ENCODE measurements at places on chromosomes 12 and 14.

DNA sequence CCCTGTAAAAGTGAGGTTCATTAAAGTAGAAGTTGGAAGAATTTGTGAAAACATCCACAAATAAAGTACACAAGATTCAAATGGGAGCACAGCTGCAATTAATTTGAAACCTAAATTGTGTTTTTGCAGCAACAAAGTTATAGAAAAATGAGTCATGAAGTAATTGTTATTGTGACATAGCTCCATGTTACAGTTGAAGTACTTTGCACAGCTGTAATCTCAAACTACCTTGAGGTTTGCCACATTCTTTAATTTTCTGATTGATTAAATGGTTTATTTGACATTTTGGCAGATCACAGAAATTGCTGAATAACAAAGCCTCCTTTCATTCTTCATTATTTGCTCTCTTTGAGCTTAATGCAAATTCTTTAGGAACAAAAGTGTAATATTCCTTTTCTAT, 111.3 kb downstream of the RMST start:
- no peak for DNase-seq

DNA sequence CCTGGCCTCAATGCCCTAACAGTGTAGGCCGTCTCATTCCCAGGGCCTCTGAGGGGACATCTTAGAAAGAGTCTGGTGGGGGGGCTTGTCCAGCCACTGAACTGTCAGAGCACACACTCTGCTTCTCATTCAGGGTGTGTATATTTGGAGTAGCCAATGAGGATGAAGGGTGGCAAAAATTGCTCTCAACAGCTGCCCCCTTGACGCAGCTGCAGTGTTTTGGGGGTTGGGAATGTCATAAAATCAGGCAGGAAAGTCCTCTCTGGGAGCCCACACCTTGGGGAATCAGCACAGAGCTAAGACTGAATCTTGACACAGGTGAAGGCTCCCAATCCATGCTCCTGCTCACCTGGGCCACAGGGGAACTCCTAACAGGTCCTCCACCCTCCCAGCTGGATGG, 1.5 kb downstream of the RASAL1 start:
- no peak for DNase-seq

DNA sequence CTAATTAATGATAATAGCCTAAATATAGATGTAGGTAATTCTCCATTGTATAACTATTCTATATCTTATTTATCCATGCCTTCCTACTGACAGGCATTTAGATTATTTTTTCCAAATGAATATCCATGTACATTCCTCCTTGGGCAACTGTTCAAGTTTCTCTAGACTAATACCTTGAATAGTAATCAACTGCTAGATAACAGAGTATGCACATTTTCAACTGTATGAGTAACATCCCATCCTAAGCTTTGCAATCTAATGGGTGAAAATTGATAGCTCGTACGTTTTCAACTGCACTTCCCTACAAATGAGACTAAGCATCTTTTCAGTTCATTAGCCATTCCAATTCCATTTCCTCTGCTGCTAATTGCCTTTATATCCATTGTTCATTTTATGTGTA, 37.0 kb downstream of the YAF2 start:
- no peak for DNase-seq

DNA sequence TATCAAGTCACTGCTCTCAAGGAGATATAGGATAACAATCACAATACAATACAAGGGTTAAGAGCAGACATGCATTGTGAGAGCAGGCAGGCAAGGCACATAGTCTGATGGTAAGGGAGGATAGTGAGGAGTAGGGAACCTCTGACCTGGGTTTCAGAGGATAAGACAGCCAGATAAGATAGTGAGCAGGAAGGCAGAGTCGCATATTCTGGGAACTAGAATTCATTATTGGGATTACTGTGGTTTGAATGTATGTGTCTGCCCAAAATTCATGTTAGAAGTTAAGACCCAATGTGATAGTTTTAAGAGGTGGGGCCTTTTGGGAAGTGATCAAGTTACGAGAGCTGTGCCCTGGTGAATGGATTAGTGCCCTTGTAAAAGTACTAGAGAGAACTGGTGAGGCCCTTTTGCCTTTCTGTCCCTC, 14.4 kb upstream of the ATF1 start:
- DNase-seq: no peak

DNA sequence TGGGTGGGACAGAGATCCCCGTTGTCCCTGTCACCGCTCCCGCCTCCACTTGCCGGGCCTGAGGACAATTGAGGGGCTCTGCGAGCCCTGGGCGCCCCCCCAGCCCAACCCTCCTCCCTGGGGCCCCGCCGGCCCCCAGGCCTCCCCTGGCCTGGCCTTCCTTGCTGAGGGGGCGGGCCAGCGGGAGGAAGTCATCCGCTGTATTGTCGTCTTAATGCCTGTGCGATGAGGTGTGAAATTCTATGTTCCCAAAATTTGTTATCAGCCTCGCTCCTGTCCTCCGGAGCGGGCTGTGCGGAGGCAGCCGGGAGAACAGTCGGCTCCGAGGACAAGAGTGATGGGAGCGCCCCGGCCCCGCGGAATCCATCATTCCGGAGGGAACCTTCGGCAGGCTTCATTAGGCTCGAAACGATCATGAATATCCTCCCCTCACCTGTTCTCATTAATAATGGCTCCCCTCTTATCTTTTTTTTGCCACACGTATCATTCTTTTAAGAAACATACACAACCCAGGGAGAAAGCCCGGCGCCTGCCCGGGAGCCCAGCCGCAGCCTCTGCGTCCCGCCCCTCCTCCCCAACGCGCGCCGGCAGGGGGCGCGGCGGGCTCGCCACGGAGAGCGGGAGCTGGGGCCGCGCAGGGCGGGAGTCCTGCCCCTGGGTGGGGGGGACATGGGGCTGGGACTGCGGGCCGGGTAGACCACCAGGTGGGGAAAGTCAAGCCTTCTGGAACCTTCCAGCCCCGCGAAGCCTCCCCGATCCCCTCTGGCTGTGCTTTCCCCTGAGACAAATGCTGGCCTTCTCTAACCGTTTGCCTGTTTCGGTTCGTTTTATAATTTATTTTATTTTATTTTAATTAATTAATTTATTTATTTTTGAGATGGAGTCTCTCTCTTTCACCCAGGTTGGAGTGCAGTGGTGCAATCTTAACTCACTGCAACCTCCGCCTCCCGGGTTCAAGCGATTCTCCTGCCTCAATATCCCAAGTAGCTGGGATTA, 17.1 kb upstream of the DLK1 start:
- DNase-seq: peak; percentile 89

DNA sequence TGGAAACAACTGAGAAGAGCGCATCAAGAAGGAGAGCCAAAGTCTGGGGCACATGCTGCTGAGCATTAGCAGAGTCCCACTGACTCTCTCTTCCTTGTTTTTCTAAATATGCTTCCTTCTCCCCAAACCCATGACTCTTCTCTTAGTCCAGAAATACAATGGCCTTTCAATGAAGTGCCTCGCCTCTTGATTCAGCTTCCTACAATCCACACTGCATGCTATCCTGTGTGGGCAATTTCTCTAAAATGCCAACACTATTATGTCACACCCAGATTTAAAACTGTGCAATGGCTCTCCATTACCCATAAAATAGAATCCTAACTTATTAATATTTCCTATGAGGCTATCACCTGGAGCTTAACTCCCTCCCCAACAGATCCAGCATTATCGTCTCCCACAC, 198.6 kb downstream of the RPAP3 start:
- no peak for DNase-seq

DNA sequence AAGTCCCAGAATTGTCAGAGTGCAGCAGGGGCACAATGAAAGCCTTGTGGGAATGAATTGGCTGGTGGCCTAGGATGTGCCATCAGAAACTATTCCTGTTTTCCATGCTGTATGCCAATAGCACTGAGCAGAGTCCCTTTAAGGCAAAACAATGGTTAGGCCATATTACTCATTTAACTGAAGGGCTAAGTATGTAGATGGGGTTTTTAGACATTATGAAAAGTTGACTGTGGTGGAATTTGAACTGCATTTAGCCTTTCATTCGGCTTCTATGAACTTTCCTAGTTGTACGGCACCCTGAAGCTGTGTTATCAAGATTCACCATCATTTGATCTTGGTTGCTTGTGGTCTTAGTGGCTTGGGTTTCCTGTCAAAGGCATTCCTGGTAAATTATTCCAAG, 24.8 kb downstream of the IL26 start:
- DNase-seq: no peak

GRCh38 chr12:10718279-10718821, 4.8 kb downstream of the YBX3 start:
- no peak for DNase-seq

DNA sequence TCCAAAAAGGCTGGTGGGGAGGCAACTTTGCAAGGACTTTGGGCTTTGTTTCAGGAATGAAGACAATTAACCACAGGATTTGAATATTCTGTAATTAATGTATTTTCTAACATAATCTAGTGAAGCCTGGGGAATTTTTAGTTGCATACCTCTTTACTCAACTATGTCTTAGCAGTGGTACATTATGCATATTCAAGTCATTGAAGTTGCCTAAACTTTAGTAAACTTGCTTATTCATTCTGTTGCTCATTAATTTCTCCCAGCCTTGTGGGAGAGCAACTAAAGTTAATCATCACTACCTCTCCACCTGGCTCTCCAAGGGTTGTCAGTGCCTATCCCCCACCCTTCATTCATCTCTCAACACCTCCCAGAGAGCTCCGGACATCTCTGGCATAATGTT, 54.2 kb downstream of the IFNG-AS1 start:
- no peak for DNase-seq

GRCh38 chr12:118035190-118036041, 18.9 kb downstream of the RFC5 start:
- no peak for DNase-seq

DNA sequence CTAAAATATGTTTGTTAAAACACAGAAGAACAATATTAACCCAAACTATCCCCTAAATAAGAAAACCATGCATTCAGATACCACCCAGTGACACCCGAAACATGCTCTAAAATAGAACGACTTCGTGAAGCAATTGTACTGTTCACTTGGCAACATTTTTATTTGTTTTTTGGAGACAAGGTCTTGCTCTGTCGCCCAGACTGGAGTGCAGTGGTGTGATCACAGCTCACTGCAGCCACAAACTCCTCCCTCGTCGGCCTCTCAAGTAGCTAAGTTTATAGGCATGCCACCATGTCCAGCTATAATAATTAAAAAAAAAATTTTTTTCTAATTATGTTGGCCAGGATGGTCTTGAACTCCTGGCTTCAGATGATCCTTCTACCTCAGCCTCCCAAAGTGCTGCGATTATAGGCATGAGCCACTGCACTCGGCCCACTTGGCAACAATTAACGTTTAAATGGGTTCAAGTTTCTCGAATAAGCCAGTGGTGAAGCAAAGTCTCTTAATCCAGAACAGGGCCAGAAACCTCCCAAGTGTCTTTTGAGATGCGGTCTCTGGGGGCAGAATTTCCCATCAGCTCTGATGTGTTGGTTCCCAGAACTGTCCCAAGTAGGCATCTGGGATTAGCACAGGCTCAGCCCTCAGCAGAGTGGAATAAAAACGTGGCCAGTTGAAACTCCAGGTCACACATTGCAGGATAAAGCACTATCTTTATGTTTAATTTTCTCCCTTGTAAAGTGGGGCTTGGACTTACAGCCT, 74.5 kb downstream of the TMCC3 start:
- DNase-seq: no peak

GRCh38 chr14:23013054-23013748, 3.3 kb upstream of the C14orf93 start:
- no peak for DNase-seq

DNA sequence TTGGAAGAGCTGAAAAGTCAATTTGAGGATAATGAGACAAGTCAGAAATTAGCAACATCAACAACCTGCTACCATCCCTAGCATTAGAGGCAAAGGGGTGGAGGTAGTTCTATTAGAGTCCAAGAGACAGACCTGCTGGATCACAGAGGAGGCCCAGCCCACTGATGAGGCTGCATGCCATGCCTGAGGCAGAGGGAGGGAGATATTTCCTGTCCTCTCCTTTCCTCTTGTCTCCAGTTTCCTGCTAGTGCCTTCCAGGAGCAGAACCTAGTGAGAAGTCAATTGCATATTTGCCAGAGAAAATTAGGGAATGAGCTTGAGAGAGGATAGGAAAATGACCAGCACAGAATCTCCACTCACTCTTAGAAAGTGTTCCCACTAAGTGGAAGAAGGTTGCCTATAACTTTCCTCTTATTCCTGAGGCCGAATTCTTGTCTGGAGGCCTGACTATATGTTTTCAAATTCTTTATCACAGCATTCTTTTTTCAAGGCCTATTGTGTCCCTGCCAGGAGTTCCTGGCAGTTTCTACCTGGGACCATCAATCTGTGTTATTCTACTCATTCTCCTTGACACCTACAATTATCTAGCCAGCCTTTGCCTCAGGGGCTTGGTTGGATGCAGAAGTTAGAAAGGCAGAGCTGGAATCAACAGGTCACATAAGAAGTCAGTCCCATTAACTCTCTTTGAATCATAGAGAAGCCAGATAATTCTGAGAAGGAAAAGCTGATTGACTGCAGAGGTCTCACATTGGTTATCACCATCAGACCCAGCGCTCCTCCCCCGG, 121.9 kb downstream of the EMP1 start:
- DNase-seq: no peak

DNA sequence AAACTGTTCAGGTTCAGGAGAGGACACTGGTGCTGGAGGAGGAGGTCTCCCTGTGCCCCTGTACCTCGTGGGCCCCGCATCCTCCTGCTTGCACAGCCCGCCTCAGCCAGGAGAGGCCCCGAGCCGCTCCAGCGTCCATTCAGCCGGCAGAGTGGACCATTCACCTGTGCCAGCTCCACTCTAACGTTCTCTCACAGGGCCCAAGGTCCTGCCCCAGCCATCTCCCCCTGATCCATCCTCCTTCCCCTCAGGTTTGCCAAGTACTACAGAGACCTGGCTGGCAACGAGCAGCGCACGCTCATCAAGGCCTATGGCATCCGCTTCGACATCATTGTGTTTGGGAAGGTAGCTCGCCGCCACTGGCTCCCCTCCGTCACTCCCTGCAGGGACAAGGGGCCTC, 22.2 kb downstream of the P2RX4 start:
- DNase-seq: no peak

- no peak for DNase-seq
Observed at GRCh38 chr12:105861227-105861626, 277.5 kb downstream of the NUAK1 start.

- peak; percentile 81 for DNase-seq
Observed at GRCh38 chr12:41932470-41932991, 212.1 kb downstream of the GXYLT1 start.

GRCh38 chr14:94514351-94514750, 5.1 kb upstream of the SERPINA12 start:
- no peak for DNase-seq

- DNase-seq: no peak
Observed at GRCh38 chr12:67430708-67431335, 161.7 kb downstream of the CAND1 start.

DNA sequence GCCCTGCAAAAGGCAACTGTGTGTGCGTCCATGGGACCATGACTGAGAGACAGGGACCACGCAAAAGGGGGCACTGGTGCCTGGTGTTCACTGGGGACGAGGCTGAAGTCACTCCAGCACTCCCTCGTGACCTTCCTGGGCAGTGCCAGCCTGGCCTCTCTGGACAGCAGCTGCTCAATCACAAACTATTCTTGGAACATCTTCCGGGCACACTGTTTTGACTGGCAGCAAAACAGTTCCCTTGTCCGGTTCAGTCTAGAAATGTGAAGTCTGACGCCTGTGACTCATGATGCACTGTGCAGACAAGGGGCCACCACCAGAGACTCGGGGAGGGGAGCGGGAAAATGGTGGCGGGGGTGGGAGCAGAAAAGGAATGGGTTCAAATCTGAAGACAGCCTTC, 20.8 kb downstream of the SNRNP35 start:
- DNase-seq: no peak

- DNase-seq: no peak
Observed at GRCh38 chr14:72869407-72870329, 24.2 kb downstream of the DPF3 start.

- no peak for DNase-seq
Observed at GRCh38 chr12:109387425-109388166, 39.9 kb downstream of the MYO1H start.
